ENCODE measurements at places on chromosomes 1 and 21.
A peak's percentile ranks its signal among the peaks of the same experiment; 100 is the strongest.

DNA sequence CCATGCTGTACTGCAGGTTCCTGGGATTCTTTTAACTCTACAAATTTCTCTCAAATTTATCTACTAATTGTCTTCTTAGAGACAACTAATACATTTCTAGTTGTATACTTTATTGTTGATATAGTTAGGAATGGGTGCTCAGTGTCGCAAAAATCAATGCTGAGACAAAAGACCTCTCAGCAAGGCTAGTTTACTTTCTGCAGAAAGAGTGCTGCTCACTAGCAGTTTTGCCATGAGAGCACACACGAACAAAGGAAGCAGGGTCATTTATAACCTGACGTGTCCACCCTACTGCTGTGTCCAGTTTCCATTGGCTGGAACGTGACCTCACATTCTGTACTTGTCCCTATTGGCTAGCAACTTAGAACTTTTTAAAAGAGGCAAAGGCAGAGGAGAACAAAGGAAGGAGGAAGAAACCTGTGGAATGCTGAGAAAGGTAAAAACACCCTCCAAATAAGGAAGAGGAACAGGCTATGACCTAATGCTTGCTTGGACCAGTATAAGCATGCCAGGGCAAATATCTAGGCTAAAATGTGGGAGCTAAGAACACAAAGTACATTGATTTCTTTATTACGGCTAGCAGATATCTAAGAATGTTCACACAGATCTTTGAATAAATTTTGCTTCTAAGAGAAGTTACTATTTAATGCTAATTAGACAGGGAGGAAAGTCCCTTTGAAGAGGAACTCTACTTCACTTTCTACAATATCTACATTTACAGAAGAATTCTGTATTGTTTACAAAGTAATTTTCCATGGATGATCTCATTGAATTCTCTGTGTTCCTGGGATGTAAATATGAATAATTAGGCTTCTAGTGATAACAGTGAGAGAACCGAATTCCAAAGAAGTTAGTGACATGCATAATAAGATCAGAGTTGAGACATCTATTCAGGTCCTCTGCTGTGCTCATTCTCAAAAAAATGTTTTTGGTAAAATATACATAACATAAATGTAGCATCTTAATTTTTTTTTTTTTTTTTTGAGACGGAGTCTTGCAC, 86.0 kb upstream of the MAP10 start:
- no peak for DNase-seq

DNA sequence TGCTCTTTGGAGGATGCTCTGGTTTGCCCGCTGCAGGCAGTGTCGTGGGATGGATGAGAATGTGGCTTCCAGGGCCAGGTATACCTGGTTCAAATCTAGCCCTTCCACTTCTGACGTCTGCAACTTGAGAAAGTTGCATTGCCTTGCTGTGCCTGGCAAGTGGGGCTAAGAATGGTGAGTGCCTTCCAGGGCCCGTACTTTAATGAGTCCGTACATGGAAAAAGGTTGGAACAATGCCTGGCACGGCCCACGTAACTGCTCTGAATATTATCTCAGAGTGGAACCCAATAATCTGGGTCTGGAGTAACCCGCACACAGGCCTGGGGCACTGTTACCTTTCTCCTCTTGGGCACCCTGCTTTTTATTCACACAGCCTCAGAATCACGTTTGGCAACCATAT, 146.7 kb upstream of the EDN2 start:
- DNase-seq: no peak

GRCh38 chr1:113879739-113880038, 7.7 kb downstream of the BCL2L15 start:
- DNase-seq: no peak

- no peak for DNase-seq
Measured at GRCh38 chr1:89453123-89453972, 71.3 kb upstream of the LRRC8B start.

DNA sequence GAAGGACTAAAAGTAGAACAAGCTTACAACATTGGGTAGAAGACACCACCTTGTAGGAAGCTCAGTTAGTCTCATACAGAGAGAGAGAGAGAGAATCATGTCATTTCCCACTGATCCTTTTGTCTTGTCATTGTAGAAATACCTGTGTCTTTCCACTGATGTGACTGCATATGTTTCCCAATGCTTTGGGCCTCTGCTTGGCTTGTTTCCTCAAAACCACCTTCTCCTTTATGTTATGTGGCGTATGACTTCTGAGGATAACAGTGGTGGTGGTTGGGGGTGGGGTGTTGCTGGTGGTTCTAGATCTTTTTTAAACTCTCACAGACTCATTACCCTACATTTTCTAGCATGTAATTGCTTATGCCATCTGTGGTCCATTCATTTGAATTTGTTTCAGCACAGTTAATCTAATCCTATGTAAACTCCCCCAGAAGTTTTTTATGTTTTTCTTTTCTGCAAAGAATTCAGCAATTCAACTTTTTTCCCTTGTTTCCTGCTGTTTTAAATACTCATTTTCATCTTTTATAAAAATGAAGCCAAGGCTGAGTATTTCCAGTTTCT, 9.3 kb downstream of the RGL1 start:
- no peak for DNase-seq

- DNase-seq: no peak
Measured at GRCh38 chr1:167683641-167684502, 37.9 kb upstream of the MPZL1 start.

DNA sequence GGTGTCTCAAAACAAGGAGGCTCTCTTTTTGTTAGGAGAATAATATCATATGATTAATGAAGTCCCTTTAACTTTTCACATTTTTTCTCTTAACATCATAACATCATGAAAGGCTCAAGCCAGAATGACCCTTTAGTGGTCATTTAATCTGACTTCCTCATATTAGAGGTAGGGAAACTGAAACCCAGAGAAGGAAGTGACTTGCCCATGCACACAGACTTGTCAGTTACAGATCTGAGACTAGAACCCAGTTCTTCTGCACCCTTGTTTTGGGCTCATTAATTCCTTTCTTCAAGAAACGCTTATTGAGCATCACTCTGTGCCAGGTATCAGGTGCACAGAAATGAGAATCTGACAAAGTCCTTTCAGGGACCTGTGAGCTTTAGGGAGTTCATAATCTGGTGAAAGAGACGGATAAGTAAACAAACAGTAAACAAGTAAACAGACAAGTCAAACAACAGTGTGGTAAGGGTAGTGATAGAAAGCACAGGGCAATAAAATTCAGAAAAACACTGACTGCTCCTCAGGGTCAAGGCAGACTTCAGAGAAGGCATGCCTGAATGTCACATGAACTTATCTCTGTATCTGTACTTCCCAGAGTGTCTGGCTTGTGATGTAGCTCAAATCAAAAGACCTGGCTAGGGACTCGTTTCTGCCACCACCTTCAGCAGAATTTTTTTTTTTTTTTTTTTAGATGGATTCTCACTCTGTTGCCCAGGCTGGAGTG, 38.3 kb upstream of the OSBPL9 start:
- DNase-seq: no peak

- peak; percentile 75 for DNase-seq
Measured at GRCh38 chr21:35400233-35400939, 351.3 kb upstream of the RUNX1 start.

GRCh38 chr1:111404588-111404987, 22.9 kb downstream of the OVGP1 start:
- DNase-seq: no peak

- peak; percentile 61 for DNase-seq
Measured at GRCh38 chr1:156797212-156797871, 19.3 kb downstream of the SH2D2A start.

DNA sequence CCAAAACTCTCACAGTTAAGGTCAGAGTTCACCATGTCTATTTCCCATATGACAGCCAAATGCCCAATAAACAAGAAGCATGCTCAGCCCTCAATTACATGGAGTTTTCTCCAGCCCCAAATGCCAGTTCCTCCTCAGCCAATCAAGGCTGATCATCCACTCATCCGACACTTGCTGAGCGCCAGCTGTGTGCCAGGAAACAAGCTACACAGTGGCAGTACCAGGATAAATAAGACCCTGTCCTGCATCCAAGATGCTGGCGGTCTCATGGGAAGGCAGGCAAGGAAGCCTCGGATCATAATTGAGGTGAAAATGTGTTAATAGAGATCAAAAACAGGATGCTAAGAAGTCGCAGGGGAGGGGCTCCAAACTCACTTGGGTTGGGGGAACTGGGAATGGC, 7.7 kb downstream of the ZBTB17 start:
- DNase-seq: no peak

GRCh38 chr1:244280201-244280600, 171.5 kb downstream of the ADSS2 start:
- DNase-seq: no peak

- DNase-seq: no peak
Measured at GRCh38 chr1:6953907-6954364, 168.7 kb downstream of the CAMTA1 start.

DNA sequence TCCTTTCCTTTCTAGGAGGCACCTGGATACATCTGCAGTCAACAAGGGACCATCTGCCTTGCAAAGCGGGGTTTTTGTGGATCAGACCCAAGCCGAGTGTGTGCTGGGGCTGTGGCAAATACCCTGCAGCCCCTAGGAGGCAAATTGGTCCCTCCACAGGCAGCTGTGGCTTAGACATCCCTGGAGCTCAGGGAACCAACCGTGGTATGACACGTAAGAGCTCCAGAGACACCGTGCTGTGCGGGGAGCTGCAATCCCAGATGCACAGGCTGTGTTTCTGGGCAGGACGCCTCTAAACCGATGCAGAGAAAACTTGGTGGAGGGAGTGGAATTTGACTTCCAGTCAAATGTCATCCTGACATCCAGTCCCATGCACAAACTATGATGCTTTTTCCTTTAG, 141.5 kb downstream of the KAZN start:
- no peak for DNase-seq

DNA sequence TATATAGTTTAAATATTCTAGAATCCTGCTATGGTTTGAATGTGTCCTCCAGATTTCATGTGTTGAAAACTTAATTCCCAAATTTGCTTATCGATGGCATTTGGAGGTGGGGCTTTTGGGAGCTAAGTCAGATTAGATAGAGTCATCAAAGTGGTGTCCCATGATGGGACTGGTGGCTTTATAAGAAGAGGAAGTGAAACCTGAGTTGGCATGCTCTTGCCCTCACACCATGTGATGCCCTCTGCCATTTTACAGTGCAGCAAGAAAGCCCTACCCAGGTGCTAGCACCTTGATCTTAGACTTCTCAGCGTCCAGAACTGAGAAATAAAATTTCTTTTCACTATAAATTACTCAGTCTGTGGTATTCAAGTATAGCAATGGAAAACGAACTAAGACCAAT, 111.3 kb downstream of the TGFB2 start:
- no peak for DNase-seq

GRCh38 chr1:7680955-7681268, 90.2 kb upstream of the VAMP3 start:
- no peak for DNase-seq

- DNase-seq: no peak
Measured at GRCh38 chr1:6106321-6106731, 60.6 kb downstream of the KCNAB2 start.

GRCh38 chr21:43994085-43994484, 18.0 kb upstream of the TRAPPC10 start:
- no peak for DNase-seq

- DNase-seq: no peak
Measured at GRCh38 chr1:113886417-113887401, 672 bp downstream of the BCL2L15 start.

DNA sequence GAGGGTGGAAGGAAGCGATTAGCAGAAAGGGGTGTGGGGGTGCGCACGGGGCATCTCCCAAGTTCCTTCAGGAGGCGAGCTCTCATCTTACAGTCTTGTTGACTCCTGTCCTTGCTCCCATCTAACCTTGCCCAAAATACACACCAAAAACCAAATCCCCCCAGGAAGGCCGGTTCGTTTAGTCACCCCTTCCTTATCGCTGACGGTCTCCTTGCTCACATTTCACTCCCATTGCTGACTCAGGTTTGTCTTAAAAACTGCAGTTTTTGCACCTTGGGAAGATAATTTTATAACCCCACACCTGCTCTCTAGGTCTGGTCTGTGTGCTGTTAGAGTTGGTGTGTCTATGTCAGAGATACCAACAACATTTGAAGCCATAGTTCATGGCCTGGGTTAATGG, 68.1 kb upstream of the F3 start:
- DNase-seq: no peak

DNA sequence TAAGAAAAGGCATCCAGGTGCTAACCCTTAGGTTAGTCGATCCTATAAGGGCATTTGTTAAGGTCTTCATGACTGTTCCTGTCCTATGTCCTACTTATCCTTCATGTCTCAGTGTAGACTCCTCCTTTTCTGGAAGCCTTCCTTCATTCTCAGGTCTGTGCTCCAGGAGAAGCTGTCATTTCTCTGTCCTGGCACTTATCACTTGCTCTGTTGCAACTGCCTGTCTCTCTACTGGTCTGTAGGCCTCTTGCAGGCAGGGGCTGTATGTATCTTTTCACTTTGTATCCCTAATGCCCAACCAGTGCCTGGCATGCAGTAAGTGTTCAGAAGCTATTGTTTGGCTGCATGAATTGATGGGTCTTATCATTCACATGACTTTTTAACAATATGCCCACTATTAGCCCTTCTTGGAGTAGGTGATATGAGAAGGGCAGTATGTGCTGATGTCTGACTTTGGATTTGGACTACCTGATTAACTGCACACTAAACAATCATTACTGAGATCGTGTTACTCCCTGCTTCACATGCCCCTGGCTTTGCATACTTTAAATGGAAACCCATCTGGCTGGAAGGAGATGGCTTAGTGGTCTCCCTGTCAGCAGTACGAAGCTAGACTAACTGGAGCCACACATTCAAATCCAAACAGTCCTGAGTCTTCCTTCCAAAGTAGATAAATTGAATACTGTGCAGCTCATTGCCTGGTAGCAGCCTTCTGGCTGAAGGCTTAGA, 88.8 kb downstream of the RGL1 start:
- DNase-seq: no peak

DNA sequence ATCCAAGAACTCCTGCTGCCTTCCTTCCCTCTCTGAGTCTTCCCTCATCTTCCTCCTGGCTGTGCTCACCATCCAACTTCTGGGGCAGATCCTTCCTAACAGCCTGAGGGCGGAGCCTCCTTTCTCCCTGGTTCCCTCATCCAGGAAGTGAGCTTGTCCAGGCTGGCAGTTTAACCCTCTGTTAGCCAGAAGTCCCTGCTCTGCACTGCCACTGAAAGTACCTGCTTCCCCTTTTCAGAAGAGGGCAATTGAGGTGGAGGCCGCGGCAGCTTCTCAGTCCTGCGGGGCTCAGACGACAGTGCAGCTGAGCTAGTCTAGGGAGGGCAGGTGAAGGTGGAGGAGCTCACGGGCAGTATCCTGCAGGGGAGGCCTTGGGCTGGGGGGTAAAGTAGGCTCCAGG, 149.1 kb downstream of the FCRL5 start:
- DNase-seq: peak; percentile 18

GRCh38 chr1:65103807-65104206, 44.2 kb upstream of the AK4 start:
- DNase-seq: no peak

DNA sequence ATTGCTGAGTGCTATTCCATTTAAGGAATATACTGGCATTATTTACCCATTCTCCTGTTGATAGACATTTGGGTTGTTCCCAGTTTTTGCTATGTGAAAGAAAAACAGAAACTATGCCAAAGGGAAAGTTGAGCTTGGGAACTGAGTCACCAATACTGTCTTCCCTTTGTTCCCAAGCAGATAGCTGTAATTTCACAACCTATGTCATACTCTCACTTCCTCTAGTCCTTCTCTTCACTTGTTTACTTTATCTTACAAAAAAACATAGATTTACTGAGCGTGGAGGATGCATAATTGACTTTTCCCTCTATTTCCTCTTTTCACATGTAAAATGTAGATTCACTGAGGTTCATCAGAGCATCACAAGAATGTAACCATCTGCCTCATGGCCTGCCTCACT, 32.4 kb upstream of the PGBD5 start:
- DNase-seq: no peak

Data from CD4-positive, alpha-beta T cell treated with Interleukin-4 for 1 hour (primary cell).